ENCODE measurements at places on chromosomes 4 and X.

- DNase-seq: no peak
These were observed 347.1 kb downstream of the FBXW7 start for GRCh38 chr4:152188801-152189200.

DNA sequence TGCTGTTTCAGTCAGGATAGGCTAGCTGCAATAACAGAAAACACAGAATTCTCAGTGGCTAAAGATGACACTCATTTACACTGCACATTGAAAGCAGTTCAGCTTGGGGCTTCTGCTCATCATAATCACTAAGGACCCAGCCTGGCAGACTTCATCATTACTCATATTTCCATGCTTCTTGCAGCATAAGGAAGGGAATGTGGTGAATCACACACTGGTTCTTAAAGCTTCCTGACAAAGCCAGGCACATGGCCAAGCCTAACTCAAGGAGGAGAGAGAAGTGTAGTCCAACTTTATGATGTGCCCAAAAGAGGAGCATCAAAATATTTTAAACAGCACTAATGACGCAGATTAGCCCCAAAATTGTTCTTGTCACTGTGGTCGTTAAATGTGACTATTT, 186.5 kb downstream of the BANK1 start:
- no peak for DNase-seq

GRCh38 chr4:67911638-67912037, 27.8 kb upstream of the TMPRSS11D start:
- DNase-seq: no peak

GRCh38 chr4:14196131-14196530, 568.6 kb upstream of the BOD1L1 start:
- DNase-seq: no peak

DNA sequence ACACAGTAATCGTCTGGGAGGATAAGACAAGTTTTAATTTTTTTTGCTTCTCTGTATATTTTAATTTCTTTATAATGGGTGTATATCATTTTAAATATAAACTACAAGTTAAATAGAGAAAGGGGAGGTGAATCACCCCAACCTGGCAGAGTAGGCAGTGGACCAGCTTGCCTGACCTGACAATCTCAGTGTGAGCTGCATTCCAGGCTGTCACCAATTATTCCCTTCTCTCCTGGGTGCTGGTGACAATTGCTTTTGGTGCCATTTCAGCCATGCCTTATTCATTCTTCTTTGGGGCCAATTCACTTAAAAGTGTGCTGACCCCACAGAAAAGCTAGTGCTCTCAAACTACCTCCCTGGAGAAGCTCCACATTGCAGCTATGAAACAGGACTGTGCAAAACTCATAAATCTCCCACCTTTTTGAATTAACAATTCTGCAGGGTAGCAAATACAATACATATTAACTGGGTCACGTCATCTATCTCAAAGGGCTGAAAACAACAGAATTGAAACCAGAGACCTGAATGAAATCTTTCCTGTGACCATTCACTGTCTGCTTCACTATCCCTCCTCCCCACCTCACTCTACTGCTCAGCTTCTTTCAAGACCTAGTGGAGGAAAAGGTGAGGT, 359.0 kb downstream of the HS3ST1 start:
- no peak for DNase-seq

- DNase-seq: no peak
These were observed 382.0 kb upstream of the TRAM1L1 start for GRCh38 chr4:117467404-117467803.

DNA sequence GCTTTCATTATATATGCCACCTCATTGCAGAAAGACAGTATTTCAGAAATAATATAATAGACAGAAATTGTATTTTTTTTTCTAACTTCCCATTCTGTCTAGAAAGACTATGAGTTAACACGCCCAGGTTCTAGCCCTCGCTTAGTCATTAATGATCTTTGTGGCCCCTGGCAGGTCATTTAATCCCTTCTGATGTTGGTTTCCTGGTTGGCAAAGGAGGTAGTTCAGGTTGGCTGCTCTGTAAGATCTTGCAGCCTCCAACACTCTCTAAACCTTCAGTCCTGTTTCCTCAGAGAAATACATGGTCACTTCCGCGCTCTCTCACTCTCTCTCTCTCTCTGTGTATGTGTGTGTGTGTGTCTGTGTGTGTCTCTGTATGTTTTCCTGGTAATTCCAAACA, 156.3 kb upstream of the NOCT start:
- no peak for DNase-seq

- DNase-seq: no peak
These were observed 100.8 kb upstream of the CXorf66 start for GRCh38 chrX:140065961-140066662.

- no peak for DNase-seq
These were observed 425.0 kb downstream of the MID1IP1 start for GRCh38 chrX:39226251-39226650.

GRCh38 chrX:36927712-36928111, 80.5 kb upstream of the FAM47C start:
- no peak for DNase-seq

Data from SK-N-MC (cell line).